ENCODE measurements at places on chromosomes 4 and X.

DNA sequence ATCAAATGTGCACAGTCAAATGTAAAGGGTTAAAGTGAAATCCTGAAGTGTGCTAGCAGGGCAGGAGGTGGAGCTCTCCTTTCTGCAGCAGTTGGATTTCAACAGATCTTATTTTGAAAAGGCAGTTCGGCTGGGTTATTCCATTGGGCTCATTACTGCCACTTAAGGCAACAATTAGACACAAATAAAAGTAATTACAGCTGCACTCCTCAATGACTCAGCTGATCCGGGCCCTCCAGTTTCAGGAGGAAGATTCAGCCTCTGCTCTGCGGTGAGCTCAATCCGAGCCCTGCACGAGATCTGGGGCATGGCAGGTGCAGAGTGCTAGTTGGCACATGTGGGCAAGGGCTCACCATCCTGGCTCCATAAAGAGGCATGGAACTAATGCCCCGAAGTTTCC is 85.4 kb downstream of the PHKA2 start:
- DNase-seq = no peak

GRCh38 chr4:139274790-139275189 is 5.2 kb downstream of the MGARP start:
- DNase-seq = no peak

GRCh38 chr4:24888475-24889344 is 24.1 kb downstream of the CCDC149 start:
- no peak for DNase-seq

DNA sequence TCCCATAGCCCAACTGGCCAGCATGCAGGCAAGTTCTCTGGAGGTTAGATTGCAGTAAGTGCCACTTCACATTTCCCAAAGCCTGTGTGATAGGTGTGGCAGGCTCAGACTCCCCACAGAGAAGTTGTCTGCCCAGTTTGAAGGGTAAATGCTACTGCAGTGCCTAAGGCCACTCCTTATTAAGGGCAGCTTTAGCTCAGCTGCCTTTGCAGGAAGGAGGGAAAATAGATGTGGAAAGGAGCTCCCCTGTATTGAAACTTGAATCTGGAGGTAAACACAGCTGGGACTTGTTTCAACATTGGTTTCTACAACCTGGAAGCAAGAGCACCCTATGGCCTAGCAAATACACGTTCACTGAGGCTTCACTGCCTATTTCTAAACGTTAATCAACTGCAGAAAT is 22.4 kb downstream of the NEXMIF start:
- DNase-seq = no peak

- DNase-seq = no peak
Observed at GRCh38 chr4:34198966-34199365, 2045.3 kb downstream of the ARAP2 start.

DNA sequence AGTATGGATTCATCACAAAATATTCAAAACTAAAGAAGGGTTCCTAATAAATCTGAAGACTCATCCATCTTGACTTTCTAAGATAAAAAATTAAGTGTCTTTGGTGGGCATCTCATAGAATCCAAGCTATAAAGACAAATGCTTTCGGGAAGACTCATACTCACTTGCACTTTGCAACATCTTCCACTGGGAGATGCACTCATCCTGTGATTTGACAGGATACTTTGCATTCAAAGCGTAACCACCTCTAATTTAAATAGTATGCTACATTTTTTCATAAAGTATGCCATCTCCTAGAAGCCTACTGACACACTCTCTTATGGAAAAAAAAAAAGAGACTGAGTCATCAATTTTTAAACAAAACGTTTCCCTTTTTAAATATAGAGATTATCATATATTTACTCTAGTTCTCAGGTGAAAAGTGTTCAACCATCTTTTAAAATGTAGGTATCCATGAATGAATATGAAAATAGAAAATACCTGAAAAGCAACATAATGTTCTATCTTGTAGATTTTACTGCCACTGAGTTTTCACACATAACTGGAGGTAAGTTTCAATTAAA is 119.6 kb downstream of the KLHL13 start:
- DNase-seq = no peak

- DNase-seq = peak; percentile 13
Observed at GRCh38 chr4:2252530-2253091, 9.3 kb downstream of the MXD4 start.

DNA sequence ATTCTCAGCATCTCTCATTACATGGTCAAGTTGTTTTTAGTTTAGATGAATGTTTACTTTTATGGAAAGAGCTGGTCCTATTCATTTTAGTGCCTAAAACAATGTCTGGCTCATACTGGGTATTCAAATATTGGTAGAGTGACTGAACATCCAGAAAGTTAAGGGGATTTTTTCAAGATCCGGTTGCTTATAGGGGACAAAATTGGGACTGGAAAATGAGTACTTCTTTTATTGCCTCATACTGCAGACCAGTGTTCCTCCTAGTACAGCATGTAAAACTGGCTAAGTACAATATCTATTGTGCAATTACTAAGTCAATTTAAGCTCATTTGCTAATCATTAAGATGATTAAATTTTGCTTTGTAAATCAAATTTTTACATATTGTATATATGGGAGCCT is 13.9 kb downstream of the RP2 start:
- DNase-seq = no peak

DNA sequence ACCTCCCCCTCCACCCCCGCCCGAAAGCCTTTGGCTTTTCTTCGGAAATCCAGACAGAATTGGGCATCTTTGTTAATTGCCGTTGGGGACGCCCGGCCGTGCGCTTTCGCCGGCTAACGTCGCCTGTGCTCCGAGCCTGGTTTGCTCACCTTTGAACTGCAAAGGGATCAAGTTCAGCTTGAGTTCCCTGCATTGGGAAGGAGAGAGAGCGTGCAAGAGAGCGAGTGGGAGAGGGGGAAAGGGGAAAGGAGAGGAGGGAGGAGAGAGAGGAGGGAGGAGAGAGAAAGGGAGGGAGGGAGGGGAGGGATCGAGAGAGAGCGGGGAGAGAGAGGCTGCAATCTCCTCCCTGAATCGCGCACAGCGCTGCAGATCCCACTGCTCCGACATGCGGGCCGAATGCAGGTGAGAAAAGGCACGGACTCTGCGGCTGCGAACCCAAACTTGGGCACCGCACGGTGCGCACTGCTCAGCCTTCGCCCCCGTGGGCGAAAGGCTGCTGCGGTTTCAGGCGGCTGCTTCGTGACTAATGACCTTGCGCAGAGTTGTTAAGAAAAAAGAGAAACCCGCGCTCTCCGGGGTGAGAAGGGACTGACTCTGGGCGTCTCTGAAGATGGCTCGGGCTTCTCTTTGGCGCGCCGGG is at the start of gene PCDH7:
PCDH7 (plus strand) TSS at position 349 of the 640 bp plus-strand sequence. CDS start 1,054 bp downstream, outside the sequence.
- no peak for DNase-seq

GRCh38 chrX:44162964-44163475 is 180.5 kb downstream of the EFHC2 start:
- no peak for DNase-seq

- DNase-seq = no peak
Observed at GRCh38 chr4:181702864-181703495, 540.2 kb upstream of the TENM3 start.

GRCh38 chr4:82898322-82899243 is 2.0 kb upstream of the THAP9 start:
- DNase-seq = peak; percentile 49

DNA sequence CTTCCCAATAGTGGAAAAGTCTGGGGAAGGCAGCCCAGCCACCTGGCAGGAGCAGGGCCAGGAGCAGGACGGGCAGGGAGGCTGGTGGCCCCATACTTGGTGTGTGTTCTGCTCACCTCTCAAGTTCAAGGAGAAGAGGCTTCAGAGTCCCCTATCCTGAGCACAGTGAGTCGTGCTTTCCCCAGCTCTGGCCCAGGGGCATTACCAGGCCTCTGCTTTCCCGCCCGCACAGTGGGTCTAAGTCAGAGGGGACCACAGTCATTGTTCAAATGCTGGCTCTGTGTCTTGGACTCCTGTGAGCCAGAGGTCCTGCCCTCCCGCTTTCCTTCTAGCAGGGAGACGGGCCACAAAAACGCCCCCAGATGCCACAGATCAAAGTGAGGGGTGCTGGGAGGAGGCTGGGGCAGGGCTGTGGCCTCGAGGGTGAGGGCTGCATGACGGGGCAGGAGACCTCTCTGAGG is 27.6 kb downstream of the HTRA3 start:
- no peak for DNase-seq

GRCh38 chrX:154321594-154321993 is 26.0 kb downstream of the TKTL1 start:
- DNase-seq = no peak

DNA sequence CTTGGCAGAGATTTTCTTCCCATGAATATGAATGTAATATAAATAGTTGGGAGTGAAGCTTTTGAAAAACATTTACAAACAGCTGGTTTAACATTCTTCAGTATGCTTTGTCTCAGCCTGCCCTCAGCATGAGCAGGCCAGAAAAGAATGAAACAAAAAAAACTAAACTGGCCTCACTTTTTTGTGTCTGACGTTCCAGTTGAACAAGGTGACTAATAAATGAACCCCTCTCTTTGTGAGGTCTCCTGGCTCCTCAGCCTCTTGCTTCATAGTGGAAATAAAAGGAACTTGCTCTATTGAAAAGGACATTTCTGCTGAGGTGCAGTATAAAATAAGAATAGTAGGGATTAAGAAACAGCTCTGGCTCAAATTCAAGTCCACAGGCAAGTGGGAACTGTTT is 9.4 kb downstream of the CHST7 start:
- no peak for DNase-seq

GRCh38 chrX:23887451-23887850 is 20.3 kb downstream of the APOO start:
- DNase-seq = no peak

All from activated CD8-positive, alpha-beta T cell treated with anti-CD3 and anti-CD28 coated beads, Interleukin-2, amount 10 ng/mL, durations not matched to agents 7 days and 5 days (primary cell).